ENCODE measurements at places on chromosomes 13 and 19. TPM values are rescaled to one million over a fixed set of nuclear protein-coding genes. Genes with fewer than 3 reads are reported as not detected.

GRIN3B gene
- polyA plus RNA-seq: 0.32 TPM

MYO16 gene
- 0.04 TPM for polyA plus RNA-seq

NLRP4 gene
- not detected for polyA plus RNA-seq

CEBPA gene
- 0.28 TPM for polyA plus RNA-seq

ERICH4 gene
- not detected for polyA plus RNA-seq

HS6ST3 gene
- not detected for polyA plus RNA-seq

KIR2DL3 gene
- polyA plus RNA-seq: not detected

OVOL3 gene
- not detected for polyA plus RNA-seq

KCTD12 gene
- polyA plus RNA-seq: 1.5 TPM

FOXO1 gene
- polyA plus RNA-seq: 5.3 TPM

SLAIN1 gene
- 0.16 TPM for polyA plus RNA-seq

PSG2 gene
- 4.6 TPM for polyA plus RNA-seq

FREM2 gene
- not detected for polyA plus RNA-seq

NBEA gene
- 24.6 TPM for polyA plus RNA-seq

ZIC5 gene
- not detected for polyA plus RNA-seq

ZNF154 gene
- 2.1 TPM for polyA plus RNA-seq

CKM gene
- not detected for polyA plus RNA-seq

FXYD7 gene
- polyA plus RNA-seq: 0.10 TPM
